ENCODE measurements at places on chromosomes 6 and 20. TPM values are rescaled to one million over a fixed set of nuclear protein-coding genes. Genes with fewer than 3 reads are reported as not detected.

Gene POU5F1
- 6.3 TPM for total RNA-seq

DNA sequence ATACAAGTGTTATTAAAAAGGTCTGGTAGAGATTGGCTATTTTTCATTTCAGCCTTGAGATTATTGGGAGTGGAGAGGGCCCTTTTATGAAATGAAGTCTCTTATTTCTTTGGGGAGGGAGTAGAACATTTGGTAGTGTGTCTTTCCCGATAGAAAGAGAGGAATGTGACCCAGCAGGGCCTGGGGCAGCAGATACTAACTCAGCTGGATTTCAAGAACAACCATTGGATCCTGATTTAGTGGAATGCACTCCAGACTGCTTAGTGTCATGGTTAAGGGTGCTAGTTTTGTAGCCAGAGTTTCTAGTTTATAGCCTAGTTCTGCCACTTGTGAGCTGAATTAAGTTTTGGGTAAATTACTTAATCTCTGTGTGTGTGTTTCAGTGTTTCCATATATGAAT lies 18.4 kb upstream of the FLRT3 start:
- no peak for DNase-seq

- DNase-seq = no peak
Measured at GRCh38 chr6:109406196-109406595, 23.9 kb upstream of the CD164 start.

GRCh38 chr20:62557462-62557861 lies 81.7 kb upstream of the GATA5 start:
- no peak for DNase-seq

DNA sequence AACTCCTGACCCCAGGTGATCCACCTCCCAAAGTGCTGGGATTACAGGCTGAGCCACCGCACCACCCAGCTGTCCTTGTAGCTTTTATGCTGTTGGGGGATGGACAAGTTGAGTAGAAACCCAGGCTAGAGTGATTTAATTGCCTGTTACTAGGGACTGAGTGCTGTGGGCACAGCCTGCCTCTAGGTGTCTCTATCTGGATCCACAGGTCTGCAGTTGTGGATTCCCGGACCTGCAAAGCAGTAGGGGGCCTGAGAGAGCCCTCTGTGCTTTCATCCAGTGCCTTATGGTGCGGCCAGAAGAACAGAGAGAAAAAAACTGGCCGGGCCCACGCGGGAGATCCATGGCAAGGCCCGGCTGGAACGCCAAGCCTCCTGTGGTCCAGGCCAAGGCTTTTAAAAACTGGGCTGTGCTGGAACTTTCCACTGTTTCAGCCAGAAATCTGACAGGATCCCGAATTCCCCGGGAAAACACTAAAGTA lies 5.2 kb downstream of the SIRPA start:
- DNase-seq = peak; percentile 69

DNA sequence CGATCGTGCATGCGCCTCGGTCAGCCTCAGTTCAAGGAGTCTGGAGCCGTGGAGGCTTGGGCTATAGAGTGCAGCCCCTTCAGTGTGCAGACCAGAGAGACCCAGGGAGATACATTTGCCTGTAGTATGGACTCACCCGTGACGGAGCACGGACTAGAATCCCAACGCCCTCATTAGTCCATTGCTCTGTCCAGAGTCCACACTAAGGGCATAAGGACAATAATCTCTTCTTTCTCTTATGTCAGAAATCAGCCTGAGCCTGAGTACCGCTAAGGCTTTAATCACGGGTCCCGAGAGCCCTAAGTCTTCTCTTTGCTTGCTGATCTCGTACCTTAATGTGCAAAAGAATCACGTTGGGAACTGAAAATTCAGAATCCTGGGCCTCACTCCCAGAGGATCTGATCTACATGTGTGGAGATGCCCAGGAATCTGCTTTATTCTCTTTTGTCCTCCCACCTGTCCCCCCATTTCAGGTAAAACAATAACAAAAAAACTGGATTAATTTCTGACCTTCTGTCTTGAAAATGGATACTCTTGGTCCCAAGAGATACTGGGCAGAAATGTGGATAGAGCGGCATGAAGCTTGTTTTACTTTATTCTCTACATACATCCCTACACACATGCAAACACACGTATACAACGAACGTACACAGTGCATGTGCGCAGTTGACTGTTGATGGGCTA lies 671 bp downstream of the BPHL start:
- peak; percentile 31 for DNase-seq

- peak; percentile 92 for DNase-seq
Measured at GRCh38 chr6:101666256-101666655, 272.7 kb downstream of the GRIK2 start.

- DNase-seq = no peak
Measured at GRCh38 chr20:60957621-60958020, 294.4 kb upstream of the CDH4 start.

DNA sequence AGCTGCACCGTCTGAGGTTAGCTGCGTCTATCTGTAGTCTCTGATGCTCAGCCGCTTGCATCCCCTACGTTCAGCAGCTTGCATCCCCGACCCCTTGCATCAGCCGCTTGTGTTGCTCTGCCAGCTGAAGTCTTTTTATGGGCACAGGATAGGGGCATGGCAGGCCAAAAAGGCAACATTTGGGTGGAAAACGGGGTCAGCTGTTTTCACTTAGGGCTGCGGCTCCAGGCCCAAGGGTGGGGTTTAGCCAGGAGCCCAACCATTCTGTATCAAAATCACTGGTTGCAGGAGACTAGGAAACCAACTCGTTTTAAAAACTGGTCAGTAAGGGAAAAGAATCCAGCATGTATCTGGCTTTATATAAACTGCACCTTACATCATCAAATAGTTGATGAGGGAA lies 49.9 kb downstream of the FAM50B start:
- DNase-seq = no peak
